Activated CD4-positive, alpha-beta T cell treated with anti-CD3 and anti-CD28 coated beads, Interleukin-2, Interleukin-4, amounts not matched to agents 100 ng/mL and 50 ng/mL, durations not matched to agents 16 hours and 8 hours (primary cell): ENCODE measurements at places on chromosomes 2 and 18.

DNA sequence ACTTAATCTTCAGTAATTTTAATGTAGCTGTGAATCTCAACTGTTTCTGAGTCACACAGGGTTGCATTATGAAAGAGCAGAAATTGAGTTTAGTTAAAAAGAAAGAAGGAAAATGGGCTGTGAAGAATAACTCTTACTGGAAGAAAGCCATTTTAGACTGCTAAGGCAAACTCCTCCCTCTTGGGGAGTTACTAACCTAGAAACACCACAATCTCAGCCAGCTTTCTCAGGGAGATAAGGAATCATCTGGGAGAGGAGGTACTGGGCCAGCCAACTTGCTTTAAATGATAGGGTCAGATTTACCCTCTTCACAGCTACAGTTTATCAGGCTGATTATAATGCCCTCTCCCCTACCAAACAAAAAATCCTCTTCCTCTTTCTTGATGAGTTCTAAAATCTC lies 119.5 kb downstream of the CCDC148 start:
- no peak for DNase-seq

DNA sequence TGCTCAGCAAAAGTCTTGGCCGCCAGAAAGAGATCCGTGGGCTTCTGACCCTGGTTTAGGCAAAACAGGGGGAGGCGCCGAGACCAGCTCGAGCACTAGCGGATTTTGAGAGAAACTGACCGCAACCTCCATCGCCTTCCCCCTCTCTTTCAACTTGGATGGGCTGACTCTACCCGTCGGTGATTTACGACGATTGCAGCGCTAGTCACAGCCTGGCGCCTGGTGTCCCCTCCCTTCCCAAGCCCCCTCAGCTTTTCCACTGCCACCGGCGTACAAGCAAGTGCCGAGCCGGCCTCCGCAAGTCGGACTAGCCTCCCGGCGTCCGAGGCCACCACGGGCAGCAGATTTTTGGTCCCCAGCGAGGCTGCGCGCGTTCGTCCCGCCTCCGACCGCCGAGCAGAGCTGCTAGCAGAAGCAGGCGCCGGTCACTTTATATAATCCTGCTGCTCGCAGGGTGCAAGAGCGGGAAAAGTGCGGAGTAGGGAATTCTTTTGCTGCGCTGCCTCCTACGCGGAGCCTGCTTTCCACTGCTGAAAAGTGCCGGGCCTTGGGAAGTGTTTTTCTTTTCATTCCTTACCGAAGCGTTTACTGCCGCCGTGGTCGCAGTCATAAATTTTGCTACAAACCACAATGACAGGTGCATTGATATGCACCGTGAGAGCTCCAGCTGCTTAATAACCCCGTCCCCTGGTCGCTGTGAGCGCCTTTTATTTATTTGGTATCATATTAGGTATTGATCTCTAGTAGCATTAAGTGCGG lies 7.7 kb downstream of the HOXD3 start:
- no peak for DNase-seq

DNA sequence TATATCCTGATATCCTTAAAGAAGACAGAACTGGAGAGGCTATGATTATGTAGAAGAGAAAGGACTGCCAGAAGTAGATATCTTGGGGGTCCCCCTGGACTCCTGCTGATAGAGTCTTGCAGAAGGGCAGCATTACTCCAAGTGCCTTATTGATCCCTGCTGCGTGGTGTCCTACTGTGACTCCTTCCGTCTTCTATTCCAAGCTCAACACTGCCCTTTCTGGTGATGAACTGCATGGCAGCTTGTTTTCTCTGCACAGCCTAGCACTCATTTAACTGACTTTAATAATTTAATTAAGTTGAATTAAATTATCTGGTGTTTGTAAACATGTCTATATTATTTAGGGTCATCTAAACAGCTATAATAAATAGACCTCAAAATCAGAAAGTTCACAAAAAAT lies 194.1 kb upstream of the DSEL start:
- no peak for DNase-seq

- no peak for DNase-seq
Observed at GRCh38 chr18:33804258-33804657, 226.2 kb downstream of the ASXL3 start.

DNA sequence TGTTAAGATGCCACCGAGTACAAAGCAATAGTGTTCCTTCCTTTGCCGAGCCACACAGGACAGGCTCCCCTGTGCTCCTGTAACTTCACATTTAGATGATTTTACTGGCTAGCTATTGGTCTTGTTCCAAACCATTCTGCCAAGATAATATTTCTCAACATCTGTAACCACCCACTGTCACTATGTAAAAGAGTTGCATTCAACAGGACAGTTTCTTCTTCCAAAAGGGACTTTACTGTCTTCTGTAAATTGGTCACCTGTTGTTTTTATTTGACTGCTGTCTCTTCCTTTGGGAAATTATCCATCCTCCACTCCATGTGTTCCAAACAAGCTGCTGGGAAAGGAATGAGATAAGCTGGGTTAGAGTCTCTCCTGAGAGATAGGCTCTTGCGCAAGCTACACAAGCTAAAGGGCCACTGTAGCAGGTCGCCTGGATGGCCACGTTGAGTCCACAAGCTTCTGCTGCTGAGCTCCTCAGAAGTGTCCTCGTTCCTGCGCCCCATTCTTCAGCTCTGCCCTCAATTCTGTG lies 14.4 kb upstream of the BZW1 start:
- no peak for DNase-seq

DNA sequence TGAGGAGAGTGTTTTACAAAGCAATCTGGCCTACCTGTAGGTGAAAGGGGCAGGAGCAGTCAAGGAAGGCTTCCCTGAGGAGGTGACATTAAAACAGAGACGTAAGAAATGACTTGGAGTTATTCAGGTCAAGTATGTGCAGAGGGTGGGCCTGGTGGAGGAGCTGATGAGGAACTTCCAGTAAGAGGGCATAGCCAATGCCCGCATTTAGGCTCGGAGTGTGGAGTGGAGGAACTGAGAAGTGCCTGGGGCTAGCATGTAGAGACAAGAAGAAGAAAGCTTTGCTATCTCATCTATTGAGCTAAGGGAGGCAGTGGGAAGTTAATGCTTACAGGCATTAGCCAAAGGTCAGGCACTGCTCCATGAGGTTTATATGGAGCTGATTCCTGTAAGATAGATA lies 312.2 kb downstream of the ZNF521 start:
- DNase-seq = no peak
